Uterus (tissue), 4 donors: ENCODE measurements at places on chromosomes 2 and 18.

GRCh38 chr18:54396760-54397159 is 39.1 kb downstream of the C18orf54 start:
- DNase-seq, result no peak

GRCh38 chr2:96665083-96665569 is 22.6 kb downstream of the FER1L5 start:
- DNase-seq, result peak; percentile 76

DNA sequence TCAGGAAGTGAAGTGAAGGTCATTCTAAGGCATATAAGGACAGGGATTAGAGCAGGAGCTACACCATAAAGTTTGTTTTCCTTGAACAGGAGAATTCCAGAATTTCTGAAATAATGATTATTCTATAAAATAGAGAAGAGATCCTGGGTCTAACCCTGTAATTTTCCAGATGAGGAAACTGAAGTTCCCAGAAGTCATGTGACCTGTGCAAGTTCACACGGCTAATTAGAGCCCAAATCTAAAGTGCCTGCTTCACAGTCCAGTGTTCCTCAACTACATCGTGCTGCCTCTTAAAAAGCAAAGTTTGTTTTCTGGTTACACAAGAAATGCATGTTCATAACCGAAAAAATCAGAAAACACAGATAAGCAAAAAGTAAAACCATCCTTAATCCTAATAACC is 34.9 kb downstream of the PLB1 start:
- no peak for DNase-seq

DNA sequence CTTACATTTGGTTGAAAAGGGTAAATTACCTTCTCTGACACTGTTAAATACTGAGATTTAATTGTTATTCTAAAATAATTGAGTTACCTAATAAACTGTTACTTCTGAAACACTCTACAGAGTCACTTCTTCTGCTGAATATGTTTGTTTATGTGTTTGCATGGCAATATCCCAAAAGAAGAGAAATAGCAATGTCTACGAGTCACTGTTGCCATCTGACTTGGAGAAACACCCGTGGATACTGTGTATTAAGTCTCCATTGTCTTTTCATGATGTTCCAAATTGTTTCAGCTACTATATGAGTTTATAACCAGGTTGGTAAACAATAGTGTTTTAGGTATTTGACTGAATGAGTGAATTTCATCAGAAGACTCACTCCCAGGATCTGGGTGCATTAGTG is 754.2 kb upstream of the ID2 start:
- DNase-seq, result no peak

DNA sequence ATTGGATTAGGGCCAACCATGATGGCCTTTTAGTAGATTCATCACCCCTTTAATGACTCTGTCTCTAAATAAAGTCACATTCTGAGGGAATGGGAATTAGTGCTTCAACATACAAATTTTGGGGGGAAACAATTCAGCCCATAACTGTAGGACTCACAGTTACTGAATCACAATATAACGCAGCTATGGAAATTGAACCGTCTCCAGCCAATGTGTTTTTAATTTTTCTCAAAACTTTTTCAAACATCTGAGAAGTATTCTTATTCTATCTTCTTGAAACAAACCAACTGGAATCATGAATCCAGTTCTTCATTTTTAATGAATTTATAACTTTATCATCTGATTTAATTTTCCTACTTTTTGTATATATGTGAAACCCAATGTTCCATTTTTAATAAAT is 373.1 kb upstream of the SYT4 start:
- DNase-seq, result no peak

DNA sequence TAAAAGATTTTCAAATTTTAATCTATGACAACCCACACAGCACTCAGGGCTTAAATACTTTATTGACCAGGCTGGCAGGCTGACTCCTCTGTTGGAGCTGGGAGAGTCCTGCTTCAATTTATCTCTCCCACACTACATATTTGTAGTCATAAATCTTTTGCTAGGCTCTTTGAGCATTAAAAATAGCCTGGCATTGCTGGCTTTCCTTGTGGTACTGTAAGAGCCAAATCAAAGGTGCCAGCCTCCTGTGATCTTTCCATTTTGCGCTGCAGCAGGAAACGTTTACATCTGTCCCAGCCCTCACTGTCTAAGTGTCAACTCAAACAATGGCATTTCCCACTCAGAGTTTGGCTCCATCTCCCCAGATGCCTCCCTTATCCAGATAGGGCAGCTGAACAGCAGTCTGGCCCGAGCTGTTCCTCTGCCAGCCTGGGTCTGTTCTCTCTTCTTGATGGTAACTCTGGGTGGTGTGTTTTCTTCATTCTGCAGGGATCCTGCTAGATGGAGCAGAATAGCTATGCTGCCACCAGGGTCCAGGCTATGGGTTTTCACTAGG is 62.1 kb downstream of the LRRTM1 start:
- DNase-seq, result no peak

- no peak for DNase-seq
Observed at GRCh38 chr2:106142683-106143082, 51.4 kb downstream of the UXS1 start.

GRCh38 chr2:67694445-67694844 is 297.3 kb downstream of the ETAA1 start:
- DNase-seq, result no peak

- no peak for DNase-seq
Observed at GRCh38 chr2:45211636-45212035, 202.4 kb upstream of the SIX2 start.

DNA sequence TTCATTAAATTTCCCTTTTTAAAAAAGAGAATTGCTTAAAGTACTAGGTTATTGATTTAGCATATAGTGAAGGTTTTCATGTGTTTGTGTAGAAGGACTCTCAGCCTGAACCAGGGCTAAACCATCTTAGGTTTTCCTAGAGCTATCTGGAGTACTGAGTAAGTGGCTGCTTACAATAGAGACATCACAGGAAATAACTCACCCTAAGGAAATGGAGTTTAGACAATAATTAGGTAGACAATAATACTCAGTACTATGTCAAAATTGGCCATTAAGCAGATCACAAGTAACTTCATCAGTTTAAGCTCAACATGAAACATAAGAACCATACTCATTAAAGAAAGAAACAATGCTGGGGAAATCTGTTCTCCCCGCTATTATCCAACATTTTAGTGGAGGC is 240.0 kb downstream of the RND3 start:
- DNase-seq, result no peak

GRCh38 chr18:33460681-33461080 is 20.2 kb upstream of the CCDC178 start:
- DNase-seq, result no peak

GRCh38 chr2:18924386-18924785 is 335.0 kb upstream of the NT5C1B start:
- DNase-seq, result no peak
